ENCODE measurements at places on chromosomes 16 and 17.

DNA sequence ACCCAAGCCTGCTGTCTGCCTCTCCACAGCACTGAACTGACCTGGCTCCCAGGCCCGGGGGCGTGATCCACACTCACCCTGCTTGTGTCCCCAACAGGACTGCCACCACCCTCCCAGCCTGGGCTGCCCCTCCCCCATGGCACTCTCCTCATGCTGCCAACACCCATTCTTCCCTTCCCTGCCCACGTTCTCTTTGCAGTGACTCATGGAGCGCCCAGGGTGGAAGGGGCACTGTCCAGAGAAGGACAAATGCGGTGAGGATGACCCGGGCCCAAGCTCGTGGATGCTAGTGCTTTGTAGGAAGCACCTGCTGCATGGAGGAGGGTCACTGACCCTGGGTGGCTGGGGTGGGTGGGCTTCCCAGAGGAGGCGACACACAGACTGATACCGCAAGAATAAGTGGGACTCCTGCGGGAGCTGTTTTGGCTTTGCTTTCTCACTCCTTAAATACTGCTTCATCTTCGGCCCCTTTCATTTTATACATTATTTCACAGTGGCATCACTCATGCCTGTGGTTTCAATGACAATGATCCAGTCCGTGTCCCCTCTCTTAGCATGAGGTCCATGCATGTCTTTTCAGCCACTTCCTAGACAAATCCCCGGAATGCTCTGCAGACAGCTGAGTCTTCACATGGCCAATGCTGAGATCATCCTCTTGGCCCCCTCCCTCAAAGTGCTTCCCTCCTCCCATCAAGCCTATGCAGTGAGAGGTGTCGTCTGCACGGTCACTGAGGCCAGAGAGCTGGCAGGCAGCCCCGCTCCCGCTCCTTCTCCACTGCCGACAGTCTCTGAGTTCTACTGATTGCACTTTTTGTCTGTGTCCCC lies 17.6 kb downstream of the CDK5R1 start:
- DNase-seq = no peak

DNA sequence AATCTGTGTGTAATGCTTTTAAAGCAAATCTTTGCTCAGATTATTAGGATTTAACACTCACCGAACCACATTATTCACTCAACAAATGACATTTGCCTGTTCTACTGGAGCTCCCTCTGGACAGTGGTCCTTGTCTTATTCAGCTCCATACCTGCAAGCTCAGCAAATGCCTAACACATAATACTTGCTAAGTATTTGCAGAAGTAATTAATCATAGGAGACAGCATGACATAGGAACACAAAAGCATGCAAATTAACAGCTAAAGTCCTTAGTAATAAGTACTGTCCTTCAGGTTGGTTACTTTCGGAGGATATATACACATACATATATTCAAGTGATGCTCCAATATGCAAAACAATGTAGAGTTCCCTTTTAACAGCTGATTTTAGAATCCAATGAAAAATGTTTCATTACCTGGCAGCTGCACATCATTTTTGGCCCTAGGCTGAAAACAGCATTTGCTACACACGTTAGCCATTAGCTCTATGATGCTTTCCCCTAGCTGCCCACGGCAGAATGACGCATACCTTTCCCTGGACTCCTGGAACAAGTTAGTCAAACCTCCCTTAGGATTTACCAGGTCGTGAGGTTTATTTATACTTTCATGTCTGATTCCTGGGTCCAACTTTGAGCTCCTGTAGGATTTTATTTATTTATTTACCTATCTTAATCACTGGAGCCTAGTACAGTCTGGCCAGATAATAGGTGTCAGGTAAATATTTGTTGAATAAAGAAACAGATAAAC lies 8.6 kb downstream of the BRD7 start:
- no peak for DNase-seq

GRCh38 chr16:64251742-64252141 lies 870.1 kb downstream of the CDH11 start:
- no peak for DNase-seq

DNA sequence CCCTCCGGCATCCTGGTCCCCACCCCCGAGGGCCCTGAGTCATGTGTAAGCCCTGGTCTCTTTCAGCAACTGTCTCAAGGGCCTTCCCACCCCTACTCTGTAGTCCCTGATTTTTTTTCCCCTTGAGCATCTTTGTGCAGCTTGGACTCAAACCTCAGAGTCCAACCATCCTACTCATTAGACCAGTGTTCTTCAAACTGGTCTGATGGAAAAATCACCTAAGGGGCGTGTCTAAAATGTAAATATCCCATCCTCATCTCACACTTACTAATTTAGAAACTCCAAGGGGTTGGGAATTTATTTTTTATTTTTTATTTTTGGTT lies 624 bp downstream of the G6PC3 start:
- DNase-seq = no peak

DNA sequence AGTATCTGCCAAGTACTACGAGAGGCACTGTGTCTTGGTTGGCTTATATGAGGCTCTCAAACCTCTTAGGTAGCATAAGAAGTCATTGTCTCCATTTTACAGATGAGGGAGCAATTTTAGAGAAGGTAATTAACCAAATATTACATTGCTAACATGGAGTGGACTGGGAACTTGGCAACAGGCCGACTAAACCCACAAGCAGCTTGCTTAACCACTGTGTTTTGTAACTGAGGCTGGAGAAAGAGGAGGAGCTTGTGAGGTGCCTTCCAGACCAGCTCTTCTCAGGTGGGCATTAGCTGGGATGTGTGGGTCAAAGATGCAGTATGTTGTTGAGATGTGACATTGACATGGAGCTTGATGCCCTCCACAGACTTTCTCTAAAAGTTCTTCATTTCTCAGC lies 835.6 kb upstream of the RBFOX1 start:
- no peak for DNase-seq

DNA sequence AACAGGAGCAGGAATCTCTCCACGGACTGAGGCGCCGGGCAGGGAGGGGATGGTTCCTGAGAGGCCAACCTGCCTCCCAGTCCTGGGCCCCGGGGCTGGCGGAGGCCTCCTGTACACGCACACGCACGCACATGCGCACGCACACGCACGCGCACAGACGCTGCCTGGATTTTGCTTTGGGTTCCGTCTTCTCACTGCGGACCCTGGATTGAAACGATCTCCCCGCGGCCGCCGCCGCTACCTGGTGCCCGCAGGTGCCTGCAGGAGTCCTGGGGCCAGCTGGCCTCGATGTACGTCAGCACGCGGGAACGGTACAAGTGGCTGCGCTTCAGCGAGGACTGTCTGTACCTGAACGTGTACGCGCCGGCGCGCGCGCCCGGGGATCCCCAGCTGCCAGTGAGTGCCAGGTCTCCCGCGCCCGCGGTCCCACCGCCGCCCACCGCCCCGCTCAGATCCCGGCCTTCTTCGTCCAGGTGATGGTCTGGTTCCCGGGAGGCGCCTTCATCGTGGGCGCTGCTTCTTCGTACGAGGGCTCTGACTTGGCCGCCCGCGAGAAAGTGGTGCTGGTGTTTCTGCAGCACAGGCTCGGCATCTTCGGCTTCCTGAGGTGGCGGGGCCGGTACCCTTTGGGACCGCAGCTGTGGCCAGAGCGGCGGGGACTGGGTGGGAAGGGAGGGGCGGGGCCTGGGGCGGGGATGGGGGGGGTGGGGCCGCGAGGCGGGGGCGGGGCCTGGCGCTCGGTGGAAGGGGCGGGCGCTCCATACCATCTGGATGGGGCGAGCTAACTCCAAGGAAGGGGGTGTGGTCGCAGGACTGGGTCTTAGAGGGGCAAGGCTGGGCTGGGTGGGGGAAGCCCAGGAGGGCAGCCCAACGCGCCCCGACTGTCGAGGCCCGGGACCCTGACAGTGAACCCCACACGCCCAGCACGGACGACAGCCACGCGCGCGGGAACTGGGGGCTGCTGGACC lies 12.3 kb downstream of the CES4A start:
- DNase-seq = peak; percentile 77

- DNase-seq = no peak
Measured at GRCh38 chr17:28055546-28056275, 13.2 kb downstream of the NLK start.

DNA sequence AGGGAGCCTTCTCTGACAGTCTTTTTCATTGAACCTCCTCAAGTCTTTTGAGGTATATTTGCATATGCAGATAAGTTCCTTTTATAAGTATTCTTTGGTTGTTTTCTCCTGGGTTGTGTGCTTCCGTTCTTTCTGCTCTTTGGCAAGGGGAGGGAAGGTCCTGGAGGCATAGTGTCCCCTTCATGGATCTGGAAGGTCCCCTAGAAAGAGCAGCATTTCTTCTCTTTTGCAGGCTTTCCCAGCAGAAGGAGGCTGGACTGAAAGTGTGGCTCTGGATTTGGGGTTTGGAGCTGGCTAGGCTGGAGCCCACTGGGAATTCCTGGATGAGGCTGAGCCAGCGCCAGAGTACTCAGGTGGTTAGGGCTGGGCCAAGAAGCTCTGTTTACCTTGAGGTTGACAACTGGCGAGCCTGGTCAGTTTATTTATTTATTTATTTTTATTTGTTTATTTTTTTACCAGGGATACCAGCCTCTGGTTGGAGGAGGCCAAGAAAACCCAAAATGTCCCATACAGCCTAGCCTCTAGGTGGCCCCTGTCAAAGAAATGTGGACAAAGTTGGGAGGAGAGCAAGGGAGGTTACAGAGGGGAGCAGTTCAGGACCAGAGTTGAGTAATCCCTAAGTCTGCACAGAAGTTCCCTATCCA lies 5.4 kb upstream of the TOP2A start:
- DNase-seq = no peak

DNA sequence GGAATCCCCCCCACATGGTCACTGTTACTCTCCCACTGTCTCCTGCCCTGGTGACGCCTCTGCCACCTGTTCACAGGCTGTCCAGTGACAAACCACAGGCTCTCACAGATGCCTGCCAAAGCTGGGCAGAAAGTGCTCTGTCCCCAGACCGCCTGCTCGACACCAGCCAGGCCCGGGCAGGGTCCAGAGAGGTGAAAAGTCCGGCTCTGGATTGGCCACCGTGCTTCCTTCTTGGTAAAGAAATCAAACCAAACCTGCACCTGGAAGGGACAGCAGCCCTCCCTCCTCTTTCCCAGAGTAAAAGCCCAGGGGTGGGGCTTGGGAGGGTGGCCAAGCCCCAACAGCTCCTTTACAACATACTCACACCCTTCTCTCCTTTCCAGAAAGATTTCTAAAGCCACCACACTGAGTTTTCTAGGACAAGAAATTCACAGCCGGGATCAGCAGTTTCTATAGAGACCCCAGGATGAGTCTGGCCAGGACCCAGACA lies 6.2 kb downstream of the PCGF2 start:
- DNase-seq = no peak

GRCh38 chr16:71542377-71542776 lies 16.2 kb downstream of the CHST4 start:
- no peak for DNase-seq

DNA sequence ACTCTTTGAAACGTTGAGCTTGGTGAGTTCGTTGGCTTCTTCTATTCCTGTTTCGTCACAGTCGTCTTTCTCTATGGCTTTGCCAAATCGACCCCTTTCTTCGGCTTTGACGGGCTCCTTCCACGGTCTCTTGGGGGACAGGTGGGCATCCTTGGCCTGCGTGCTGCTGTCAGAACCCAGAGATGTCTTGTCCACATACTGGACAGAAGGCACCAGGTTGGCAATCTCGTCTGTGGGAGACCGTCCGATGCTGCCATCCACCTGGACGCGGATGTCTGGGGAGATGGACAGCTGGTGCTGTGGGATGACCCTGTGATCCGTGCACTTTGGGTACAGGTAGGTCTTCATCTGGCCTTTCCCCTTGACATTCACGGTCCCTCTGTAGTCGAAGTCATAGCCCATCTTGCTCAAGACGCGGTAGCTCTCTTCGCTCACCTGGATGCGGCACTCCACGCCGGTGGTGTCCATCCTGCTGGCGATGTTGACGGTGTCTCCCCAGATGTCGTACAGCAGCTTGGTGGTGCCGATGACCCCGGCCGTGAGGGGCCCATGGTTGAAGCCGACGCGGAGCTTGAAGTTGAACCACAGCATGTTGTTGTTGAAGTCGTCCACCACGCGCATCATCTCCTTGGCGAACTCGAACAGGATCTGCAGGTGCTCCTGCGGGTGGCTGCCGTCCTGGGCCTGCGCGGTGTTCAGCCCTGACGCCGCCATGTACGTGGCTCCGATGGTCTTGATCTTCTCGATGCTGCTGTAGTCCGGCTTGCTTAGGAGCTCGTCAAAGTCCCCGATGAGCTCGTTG lies 85.5 kb upstream of the CREBBP start:
- DNase-seq = no peak

- no peak for DNase-seq
Measured at GRCh38 chr17:50020841-50021599, 26.0 kb upstream of the DLX3 start.

GRCh38 chr16:85210423-85211169 lies 98.3 kb upstream of the CIBAR2 start:
- no peak for DNase-seq

DNA sequence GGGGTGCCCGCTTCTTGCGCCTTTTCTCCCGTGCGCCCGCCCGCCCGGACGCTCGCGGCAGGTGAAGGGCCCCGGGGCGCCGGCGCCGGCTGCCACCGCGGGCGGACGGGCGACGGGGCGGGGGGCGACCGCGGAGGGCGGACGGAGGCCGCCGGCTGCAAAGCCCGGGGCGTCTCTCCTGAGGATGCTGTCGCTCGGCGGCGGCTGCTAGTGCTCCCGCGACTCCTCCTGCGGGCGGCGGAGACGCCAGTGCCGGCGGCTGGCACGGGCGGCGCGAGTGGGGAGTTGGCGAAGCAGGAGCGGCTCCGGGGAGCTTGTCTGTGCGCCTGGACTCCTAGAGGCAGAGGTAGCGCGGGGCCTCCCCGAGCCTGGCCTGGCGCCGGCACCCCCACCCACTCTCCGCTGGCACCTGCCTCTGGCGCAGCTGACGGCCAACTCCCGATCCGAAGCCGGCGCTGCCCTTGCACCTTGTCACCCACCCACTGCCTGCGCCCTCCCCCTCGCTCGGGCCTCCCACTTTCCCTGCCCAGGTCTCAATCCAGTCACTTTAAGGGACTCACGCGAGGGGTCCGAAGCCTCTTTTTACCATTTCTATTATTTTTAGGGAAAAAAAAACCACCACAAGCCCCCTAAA lies at the start of gene FAM20A:
Gene FAM20A (minus strand): TSS at position 437 of the 634 bp plus-strand sequence. CDS start 701 bp downstream, outside the sequence.
- no peak for DNase-seq

DNA sequence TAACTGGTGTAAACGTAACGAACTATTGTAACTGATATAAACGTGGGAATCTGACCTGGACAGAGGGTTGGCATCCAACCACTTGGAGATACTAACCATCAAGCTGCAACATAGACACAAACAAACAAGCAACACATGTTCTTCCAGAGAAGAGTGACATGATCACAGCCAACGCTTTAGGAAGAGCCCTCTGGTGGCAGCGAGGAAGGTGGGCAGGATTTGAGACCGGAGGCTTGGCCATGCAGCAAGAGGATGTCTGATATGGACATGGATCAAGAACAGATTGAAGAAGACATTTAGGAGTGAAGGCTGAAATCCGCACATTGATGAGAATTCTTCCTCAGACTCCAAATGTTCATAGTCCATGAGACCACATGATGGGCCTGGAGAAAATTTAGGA lies 40.3 kb upstream of the TNRC6A start:
- DNase-seq = no peak

DNA sequence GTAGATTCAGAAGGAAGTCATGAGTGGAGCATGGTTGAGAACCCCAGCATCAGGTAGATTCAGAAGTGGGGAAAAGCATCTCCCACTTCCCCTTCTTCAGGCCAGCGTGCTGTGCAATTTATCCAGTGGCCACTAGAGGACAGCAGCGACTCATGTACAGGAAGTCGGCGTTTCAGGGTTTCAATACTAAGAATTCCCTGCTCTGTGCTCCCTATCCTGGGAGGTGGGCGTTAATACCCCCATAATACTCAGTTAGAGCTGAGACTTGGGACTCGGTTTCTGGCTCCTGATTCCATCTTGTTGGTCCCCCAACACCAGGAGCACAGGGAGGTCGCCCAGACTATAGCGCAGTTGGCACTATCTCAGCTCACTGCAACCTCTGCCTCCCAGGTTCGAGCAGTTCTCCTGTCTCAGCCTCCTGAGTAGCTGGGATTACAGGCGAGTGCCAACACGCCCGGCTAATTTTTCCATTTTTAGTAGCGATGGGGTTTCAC lies 75.3 kb upstream of the AMZ2 start:
- peak; percentile 12 for DNase-seq
